HFFc6 (cell line): ENCODE measurements at places on chromosomes 3 and 15. TPM values are rescaled to one million over a fixed set of nuclear protein-coding genes. Genes with fewer than 3 reads are reported as not detected.

Gene NR2E3
- not detected in 3 replicates for total RNA-seq

Gene TMEM158
- 28.6 to 76.9 TPM (median 38.7 TPM) in 3 replicates for total RNA-seq

Gene ARIH2
- 64.5 and 68.3 TPM in 2 replicates for total RNA-seq

Gene PLSCR5
- total RNA-seq, result not detected in 2 replicates

Gene ZXDC
- 12.4 to 13.0 TPM (median 12.9 TPM) in 3 replicates for total RNA-seq

Gene ARNT2
- 2.5 to 16.7 TPM (median 3.6 TPM) in 3 replicates for total RNA-seq

Gene CHST2
- 3.0 to 4.3 TPM (median 3.3 TPM) in 3 replicates for total RNA-seq

Gene TLR9
- total RNA-seq, result 0.07 TPM in 1 of 3 replicates, not detected in the others

Gene PLSCR2
- total RNA-seq, result not detected in 3 replicates

Gene CCDC191
- 0.88 and 0.97 TPM in 2 replicates for total RNA-seq

Gene TEX55
- not detected in 3 replicates for total RNA-seq

- DNase-seq, result no peak
Observed at GRCh38 chr3:162884373-162884772, 1387.8 kb downstream of the OTOL1 start.

- DNase-seq, result no peak
Observed at GRCh38 chr3:75296858-75297257, 367.3 kb upstream of the FRG2C start.

- DNase-seq, result no peak
Observed at GRCh38 chr3:127407026-127407939, 119.4 kb upstream of the PRR20G start.

GRCh38 chr15:56772868-56773639 lies 39.7 kb upstream of the ZNF280D start:
- DNase-seq, result peak; percentile 38

DNA sequence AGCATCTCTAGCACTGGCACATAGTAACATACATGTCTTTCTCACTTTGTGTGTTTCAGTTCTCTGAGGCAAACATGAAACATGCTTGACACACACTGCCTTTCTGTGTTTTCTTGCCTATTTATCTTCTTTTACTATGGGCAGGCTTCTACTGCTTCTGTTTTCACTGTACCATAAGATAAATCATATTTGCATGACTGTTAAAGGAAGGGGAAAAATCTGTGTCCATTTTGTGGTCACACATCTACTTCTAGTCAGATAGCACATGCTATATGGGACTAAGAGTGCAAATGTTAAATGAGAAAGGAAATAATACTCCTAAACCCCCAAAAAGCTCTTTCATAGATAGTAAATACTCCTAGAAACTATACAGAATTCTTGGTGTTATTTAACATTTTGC lies 386.4 kb downstream of the ZBTB20 start:
- no peak for DNase-seq

GRCh38 chr3:160540551-160540950 lies 24.8 kb downstream of the KPNA4 start:
- peak; percentile 33 for DNase-seq

DNA sequence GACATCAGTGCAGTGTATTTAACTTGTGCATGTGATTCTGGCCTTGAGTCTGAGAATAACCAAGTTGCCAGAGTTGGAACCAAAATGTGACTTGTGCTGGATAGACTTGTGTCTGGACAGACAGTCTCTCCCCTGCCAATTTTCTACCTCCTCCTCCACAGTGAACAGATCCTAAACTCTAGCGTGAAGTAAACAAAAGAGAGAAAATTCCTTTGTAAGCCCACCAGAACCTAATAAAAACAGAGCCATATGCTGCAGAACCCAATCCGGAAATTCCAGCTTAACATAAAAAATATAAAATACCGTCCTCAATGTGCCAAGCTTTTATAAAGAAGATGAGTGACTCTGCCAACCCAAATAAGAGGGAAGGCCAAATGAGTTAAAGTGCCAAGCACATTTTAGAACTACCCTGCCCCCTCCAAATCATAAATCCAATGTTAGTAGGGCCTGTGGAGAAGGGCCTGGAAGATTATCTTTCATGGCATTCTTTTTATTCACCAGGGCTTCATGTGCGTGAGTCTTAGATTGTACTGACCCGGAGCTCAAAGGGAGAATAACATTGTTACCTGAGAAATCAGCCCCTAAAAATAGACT lies 344.6 kb upstream of the PROK2 start:
- no peak for DNase-seq

DNA sequence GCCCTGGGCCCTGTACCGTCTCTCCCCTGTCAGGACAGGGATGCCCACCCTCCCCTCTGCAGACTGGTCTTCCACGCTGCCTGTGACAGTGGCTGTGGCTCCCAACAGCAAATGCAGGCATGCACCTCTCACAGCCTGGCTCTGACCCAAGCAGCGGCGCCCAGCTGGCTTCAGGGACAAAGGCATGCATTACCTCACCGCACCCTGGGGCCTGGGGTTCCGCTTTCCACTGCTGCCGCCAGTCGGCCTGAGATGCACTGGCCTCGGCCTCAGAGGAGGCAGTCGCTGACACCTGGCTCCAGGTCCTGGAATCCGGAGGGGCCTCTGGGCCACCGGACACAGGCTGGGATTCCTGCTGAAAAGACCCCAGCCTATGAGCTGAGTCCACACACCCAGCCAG lies 70.3 kb downstream of the SCN5A start:
- no peak for DNase-seq

DNA sequence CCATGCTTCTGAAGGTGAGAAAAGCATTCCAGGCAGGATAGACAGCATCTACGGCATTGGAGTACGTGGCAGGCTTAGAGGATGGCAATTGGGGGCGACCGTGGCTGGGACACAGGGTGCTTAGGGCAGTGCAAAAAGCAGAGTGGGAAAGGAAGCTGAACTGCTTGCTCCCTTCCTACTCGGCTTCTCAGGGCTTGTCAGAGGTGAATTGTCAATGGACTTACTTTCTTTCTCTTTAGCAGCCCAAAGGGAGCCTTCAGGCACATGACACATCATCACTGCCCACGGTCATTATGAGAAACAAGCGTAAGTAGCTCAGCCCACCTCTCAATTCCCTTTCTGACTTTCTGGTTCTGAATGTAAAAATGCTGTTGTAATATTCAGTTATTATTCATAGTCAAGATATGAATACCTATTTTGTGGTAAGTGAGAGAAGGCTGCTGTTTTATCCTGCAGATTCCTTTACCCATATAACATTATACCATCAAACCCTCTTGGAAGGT lies 84.3 kb downstream of the KLHL25 start:
- no peak for DNase-seq

GRCh38 chr3:155938409-155938808 lies 68.0 kb downstream of the GMPS start:
- no peak for DNase-seq

DNA sequence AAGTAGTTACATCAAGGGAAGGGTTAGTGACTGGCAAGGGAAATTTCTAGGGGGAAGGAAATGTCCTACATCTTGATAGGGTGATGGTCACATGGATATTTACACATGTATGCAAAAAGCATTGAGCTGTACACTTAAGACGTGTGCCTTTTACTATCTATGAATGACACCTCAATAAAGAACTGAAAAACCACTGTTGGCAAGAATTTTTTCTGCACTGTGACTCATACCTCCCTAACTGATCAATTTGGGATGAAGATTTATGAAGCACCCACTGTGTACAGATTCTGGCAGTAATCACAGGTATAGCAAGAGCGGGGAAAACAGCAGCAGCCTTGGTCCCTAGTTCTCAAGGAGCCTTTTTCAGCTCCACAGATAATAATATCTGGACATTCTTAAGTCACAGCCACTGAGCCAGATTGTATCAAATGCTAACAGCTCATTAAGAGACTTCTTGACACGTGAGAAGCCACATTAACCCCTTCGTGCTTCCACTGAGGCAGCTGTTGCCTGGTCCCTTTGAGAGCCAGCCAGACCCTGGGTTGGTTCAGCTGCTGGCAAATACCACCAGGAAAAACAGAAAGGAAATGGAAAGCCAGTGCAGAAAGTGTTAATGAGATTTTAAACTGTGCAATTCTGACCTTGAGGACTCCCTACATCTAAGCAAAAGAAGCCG lies 32.0 kb upstream of the GALNT15 start:
- no peak for DNase-seq

DNA sequence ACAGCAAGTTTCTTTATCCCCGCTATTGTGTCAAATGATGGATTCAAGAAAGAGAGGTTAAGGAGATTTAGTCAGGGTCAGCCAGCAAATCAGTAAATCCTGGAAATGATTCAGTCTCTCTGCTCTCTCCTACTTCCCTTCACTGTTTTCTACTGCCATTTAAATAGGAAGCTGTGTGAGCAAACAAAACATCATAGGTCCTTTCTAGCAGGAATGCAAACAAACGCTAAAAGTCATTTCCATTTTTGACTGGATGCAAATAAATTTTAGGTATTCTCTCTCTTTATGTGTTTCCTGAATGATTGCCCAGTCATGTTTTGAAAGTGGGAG lies 299.4 kb upstream of the RORA start:
- no peak for DNase-seq

DNA sequence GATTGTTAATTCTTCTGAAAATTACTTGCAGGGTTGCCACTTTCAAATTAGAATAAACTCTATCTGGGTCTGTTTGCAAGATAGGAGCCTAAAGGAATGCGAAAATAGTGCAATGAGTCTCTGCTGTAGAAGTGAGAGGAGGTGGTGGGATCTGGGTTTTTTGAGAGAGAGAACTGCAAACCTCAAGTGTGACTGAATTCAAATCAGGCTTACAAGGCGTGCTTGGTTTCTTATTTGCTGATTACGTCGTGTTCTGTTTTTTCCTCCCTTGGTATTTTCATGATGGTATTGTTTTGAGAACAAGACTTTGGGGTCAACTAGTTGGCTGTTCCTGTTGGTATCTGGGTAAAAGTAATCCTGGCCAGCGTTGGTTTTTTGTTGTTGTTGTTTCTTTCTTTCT lies 490.9 kb upstream of the CFAP20DC start:
- DNase-seq, result no peak

DNA sequence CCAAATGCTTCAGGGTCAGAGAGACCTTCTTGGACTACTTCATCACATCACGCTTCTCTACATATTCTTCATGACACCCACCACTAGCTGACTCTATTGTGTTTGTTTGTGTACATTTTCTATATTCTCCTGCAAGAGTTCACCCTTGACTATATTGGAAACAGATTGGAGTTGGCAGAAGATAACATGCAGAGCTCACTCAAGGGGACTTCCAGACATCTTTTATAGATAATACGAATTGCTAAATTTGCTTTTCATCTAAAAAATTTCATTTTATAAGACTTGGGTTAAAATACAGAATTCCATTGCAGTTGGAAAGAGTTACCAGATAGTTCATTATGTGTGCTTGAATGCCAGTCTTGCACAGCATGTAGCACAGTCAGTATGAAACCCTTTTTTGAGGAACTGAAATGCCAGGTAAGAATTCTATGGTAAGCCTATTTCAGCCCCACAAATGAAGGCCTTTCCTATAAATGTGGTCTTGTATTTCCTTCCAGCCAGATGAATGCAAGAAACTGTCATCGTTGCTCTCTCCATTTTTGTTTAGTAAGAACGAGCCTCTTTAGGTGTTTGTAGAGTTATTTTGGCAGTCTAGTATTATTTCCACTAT lies 177.6 kb downstream of the GHSR start:
- DNase-seq, result no peak

DNA sequence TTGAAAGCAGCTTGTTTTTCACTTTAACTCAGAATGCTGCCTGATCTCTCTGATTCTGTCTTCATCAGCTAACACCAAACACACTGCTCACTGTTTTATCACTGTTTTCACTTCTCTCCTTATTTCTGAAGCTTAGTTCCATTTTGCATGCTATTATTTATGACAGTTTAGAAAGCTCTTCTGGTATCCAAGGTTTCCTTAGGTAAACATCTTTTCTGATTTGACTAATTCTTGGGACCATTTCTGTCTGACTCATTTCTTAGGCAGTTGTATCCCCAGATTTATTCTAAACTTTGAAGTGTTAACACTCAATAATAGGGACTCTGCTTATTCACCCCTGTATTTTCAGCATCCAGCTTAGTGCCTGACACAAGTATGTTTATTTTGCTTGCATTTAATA lies 167.7 kb downstream of the BCHE start:
- DNase-seq, result no peak

- DNase-seq, result peak; percentile 39
Observed at GRCh38 chr15:43376017-43376705, 5.3 kb downstream of the TUBGCP4 start.

DNA sequence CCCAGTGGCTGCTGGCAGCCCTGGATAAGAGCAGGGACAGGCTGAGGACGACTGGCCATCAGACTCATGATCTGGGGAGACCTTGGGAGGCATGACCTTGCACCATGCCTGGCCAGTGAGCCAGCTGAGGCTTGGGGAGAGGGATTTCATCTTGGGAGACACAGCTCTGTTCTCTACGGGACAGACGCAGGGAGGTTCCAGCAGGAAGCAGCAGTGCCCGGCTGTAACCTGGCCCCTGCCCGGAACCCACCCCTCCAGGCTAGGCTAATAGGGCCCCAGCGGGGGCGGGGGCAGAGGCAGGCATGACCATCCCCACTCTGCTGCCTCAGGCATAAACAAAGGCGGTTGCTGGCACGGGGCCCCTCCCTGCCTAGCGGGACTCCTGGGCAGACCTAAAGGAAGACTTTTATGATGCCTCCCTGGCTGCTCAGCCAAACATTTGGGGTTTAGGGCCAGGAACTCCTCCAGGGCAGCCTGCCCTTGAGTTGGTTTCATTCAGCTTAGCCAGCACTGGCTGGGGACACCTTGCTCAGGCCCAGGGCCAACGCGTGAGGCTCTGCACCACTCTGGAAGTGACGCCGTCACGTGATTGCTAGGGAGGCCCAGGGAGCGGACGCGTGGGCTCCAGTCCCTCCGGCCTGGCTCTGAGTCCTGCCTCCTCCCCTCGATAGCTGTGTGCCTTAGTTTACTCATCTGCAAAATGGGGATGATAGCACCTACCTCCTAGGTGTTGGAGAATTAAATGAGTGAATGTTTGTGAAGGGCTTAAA lies 27.6 kb downstream of the HDAC11 start:
- peak; percentile 47 for DNase-seq

GRCh38 chr3:95752199-95752598 lies 1062.2 kb upstream of the EPHA6 start:
- DNase-seq, result no peak

DNA sequence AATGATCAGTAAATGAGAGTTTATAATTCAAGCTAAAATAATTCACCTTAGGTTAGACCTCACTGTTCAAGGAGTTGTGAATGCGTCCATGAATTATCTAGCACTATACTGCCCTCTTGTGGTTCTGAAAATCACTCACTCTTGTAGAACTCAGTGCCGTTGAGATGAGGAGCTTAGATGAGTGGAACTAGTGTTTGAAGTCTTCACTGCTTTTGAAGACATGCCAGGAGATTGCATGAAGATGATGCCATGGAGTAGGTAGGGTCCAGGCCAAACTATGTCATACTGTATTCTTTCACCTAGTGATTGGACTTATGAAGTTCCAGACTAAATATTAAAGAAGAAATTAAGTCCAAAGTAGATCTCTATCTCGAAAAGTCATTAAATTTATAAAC lies 28.8 kb downstream of the LYSMD4 start:
- DNase-seq, result peak; percentile 84

DNA sequence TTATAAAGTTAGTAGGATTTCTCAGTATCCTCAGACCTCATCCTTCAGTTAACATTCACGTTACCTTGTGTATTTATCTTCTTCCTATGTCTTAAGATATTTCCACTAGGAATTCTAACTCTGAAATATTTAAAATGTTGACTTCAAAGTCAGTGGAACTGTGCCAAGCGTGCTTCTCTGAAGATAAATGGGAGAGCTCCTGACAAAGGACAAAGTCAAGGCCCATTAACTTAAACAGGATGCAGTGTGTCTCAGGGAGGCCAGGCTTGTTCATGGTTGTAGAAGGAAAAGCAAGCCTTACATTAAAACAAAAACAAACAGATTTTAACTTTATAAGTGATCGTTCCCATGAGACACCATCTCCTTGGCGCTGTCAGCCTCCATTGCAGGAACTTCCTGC lies 41.5 kb downstream of the ABHD17C start:
- DNase-seq, result no peak
